ENCODE measurements at places on chromosomes 16 and 17.

- DNase-seq = no peak
Observed at GRCh38 chr17:59800530-59800942, 92.2 kb downstream of the TUBD1 start.

DNA sequence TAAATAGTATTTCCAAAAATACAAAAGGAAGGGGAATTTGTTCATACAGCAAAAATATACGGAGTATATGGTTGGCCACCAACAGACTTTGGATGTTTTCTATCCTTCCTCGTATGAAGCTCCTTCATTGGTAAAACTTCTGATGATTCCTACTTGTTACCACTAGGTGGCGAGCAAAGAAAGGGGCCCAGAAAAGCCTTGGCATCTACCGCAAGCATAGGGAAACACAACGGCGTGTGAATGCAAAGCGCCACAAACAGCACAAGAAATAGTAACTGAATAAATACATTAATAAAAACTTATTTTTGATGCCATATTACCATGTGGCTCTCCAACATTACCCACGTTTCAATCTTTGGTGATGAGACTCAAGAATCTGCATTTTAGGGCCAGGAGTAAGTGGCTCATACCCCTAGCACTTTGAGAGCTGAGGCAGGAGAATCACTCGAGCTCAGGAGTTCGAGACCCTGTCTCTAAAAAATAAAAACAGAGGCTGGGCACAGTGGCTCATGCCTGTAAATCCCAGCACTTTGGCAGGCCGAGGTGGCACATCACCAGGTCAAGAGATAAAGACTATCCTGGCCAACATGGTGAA, 34.5 kb downstream of the YWHAE start:
- DNase-seq = peak; percentile 82

DNA sequence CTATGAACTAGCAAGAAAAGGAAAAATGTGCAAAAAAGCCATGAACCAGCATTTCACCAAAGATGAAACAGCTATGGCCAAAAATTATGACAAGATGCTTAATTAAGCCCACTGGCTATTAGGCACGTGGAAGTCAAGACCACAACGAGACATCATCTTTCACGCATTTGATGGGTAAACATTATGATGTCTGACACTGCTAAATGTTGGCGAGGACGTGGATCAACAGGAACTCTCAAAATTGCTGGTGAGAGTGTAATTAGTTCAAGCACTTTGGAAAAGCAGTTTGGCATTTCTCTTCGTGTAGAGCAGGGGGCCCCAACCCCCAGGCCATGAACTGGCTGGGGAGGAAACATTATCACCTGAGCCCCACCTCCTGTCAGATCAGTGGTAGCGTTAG, 39.6 kb upstream of the ADGRG1 start:
- no peak for DNase-seq

DNA sequence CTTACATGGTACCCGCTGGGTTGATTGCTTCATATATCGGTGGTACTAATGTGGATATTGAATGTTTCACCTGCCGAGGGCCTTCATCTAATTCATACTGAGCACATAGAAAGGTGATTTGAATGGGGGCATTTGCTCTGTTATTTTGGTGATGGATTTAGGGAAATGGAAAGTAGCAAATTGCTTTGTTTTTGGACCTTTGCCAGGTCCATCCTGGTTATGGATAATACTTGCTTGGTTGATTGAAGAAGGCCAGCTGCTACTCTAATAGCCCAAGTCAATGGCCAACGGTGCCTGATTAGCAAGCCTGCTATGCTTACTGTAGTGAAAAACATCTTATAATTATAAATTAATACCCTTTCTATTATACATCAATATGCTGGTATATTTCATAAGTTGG, 253.6 kb downstream of the CDH13 start:
- DNase-seq = no peak

GRCh38 chr17:30858556-30859250, 26.9 kb downstream of the ATAD5 start:
- no peak for DNase-seq

DNA sequence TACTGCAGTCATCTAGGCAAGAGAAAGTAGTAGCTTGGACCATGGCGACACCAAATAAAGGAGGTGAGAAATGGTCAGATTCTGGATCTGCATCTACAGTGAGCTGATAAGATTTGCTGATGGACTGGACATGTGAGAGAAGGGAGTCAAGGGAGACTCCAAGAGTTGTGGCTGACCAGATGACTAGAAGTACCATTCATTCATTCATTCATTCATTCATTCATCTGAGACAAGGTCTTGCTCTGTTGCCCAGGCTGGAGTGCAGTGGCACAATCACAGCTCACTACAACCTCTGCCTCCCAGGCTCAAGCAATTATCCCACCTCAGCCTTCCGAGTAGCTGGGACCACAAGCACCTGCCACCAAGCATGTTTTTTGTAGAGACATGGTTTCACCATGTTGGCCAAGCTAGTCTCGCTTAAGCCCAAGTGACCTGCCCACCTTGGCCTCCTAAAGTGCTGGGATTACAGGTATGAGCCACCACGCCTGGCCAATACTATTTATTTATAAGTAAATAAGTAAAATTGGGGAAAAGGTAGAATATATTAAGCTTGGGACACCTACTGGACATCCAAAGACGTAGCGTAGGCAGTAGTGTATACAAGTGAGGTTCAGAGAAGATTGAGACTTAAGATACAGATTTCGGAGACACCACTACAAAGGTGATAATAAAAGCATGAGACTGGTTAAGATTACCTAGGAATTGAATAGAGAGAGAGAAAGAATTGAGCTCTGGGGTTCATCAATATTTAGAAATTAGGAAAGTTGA, 15.7 kb upstream of the RNF43 start:
- no peak for DNase-seq

DNA sequence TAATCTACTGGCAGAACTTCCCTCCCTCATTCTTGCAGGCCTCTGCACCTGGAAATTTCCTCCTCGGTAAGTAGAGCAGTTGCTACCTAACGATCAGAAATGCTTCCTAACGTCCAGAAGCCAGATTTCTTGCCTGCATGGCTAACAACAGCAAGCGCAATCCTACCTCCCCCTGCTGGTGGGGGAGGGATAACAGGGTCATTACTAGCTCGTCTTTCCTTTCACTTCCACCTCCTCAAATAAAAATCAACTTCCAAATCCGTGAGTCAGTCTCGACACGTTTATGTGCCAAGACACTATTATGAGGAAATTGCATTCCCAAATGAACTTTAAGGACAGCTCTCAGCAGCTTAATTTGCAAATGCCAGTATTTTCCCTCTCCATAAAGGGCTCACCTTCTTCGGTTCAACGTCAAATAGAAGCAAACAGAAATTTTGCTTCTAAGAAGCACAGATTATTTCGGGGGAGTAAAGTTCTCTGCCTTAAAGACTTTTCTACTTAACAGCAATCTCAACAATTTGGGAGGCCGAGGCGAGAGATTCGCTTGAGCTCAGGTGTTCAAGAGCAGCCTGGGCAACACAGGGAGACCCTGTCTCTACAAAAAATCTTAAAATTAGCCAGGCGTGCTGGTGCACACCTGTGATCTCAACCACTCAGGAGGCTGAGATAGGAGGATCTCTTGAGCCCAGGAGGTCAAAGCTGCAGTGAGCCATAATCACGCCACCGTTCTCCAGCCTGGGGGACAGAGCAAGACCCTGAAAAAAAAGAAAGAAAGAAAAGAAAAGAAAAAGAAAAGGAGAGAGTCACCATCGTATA, 188.6 kb upstream of the PSMD7 start:
- no peak for DNase-seq

- no peak for DNase-seq
Observed at GRCh38 chr17:78808163-78808562, 26.1 kb upstream of the CYTH1 start.

- DNase-seq = no peak
Observed at GRCh38 chr17:82507631-82508175, 11.8 kb upstream of the FOXK2 start.

DNA sequence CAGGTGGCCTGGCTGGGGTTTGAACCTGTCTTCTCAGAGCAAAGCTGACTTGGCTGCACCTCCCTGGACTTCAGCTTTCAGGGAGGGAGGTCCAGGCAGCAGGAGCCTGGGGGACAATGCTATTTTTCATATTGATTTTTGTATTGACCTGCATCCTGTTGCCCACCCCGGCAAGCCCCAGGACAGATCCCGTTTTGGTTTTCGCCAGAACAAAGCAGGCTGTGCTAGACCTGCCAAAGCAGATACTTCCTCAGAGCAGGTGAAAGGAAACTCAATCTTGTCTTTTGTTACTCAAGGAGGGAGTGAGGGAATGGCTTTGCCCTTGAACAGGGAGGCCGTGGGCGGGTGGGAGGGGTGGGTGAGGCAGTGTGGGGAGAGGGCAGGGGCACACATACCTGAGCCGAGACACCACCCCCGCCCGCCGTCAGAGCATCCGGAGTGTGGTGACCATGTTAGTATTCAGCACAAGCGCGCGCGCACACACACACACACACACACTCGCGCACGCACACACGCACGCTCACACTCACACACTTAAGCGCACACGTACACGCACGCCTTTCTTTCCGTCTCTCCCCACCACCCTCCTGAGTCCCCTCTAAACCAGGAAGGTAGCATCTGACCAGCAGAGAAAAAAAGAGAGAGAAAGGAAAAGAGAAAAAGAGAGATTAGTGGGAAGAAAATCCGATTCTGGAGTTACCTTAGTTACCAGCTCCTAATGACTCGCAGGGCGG, 59.5 kb downstream of the RAI1 start:
- DNase-seq = no peak

GRCh38 chr17:34091975-34092374, 163.1 kb upstream of the CCL2 start:
- DNase-seq = no peak

GRCh38 chr17:12229335-12229734, 208.7 kb downstream of the MAP2K4 start:
- DNase-seq = no peak

- no peak for DNase-seq
Observed at GRCh38 chr16:57016831-57017230, 27.5 kb downstream of the NLRC5 start.

GRCh38 chr16:81243942-81244341, 5.5 kb downstream of the BCO1 start:
- DNase-seq = no peak

GRCh38 chr17:14756479-14756878, 455.6 kb downstream of the HS3ST3B1 start:
- DNase-seq = no peak

- no peak for DNase-seq
Observed at GRCh38 chr17:75539967-75540729, 14.7 kb downstream of the LLGL2 start.

- no peak for DNase-seq
Observed at GRCh38 chr17:36088670-36089338, 1.1 kb downstream of the CCL3 start.

DNA sequence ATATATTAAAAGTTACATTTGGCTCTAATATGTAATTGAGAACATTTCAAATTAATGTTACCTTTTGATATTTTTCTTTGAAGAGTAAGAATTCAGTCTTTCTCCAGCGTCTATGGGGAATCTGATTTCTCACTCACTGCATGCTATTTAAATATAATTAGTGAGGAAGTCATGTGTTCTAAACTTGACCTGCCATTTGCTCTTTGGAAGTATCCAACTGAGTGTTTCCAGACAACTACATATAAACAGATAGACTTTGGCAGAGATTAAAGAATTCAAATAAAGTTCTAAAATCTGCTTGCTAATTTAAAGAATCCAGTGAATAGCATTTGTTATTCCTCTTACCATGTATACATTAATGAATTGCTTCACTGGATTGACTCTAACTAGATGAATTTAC, 23.5 kb downstream of the OMG start:
- DNase-seq = no peak

DNA sequence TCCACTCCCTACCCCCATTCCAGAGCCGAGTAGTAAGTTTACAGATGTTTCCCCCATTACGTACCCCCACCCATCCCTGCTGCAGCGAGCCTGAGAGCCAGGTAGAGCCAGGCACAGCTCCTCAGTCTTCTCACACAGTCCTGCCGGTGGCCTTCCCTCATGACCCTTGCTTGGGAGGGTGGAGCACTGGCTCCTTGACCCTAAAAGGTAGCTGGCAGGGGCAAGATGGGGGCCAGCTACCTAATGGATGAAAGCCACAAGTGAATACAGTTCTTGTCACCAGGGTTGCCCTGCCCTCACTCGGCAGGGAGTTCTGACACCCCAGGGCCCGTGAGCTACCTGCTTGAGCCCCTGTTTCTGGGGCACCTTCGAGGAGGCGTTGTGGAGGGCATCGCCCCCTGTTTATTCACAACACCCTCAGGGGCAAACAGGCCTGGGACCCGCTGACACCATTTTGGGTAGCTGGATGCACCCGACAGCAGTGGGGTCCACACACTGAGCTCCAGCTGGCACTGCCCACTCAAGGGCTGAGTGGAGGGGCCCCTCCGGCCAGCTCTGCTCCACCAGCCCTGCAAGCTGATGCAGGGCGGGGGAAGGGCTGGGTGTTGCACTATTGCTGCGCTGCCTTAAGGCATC, 22.2 kb downstream of the ADAM11 start:
- DNase-seq = no peak

DNA sequence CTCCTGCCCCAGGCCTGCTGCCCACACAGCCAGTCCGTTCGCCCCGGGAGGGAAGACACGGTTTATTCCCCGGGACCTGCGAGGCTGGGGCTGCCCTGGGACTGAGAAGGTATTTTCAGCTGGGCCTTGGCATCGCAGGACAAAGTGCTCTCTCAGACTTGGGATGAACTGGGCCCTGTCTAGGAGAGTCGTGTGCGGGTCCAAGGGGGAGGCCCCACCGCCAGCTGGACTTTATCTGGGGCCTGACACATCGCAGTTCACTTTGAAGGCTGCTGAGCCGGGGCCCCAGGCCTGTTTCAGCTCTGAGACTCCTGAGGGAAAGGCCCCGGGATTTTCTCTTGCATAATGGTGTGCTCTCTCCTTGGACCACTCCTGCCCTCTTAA, 6.8 kb downstream of the CRISPLD2 start:
- DNase-seq = no peak

DNA sequence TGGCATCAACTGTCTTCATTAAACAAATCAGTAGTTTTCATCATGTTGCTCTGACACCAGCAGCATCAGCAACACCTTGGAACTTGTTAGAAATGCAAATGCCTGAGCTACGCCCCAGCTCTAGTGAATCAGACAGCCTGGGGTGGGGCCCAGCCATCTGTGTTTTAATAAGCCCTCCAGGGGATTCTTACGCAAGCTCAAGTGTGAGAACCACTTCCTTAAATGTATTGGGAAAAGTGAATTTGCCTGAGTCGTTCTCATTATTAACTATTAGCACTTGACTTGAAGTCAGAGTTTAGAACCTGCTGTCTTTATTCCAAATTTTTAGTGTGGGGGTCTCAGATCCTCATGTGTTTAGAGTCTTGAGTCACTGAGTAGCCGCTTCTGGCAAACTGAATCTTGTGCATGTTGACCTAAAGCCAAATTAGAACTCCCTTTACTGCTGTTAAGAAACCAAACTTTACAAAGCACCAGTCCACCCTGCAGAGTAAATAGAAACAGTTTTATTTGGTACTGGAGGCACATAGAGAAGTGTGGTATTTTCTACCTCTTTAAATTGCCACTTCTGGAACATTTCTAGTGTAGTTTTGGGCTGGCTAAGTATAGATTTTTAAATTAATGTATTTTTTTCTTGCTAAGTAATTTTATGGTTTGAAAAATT, 137.4 kb upstream of the COX10 start:
- no peak for DNase-seq

All from cerebellum (tissue), 4 donors.